HT1080 (cell line): ENCODE measurements at places on chromosomes 3 and 15. TPM values are rescaled to one million over a fixed set of nuclear protein-coding genes. Genes with fewer than 3 reads are reported as not detected.

The GRK7 gene
- not detected in 2 replicates for total RNA-seq

The CACNA2D3 gene
- 0.14 TPM in 1 of 2 replicates, not detected in the other for total RNA-seq

The RTP4 gene
- 0.26 and 0.60 TPM in 2 replicates for total RNA-seq

The SLCO3A1 gene
- total RNA-seq: 2.6 and 4.6 TPM in 2 replicates

The CD200R1 gene
- not detected in 2 replicates for total RNA-seq

The LDHAL6B gene
- not detected in 2 replicates for total RNA-seq

DNA sequence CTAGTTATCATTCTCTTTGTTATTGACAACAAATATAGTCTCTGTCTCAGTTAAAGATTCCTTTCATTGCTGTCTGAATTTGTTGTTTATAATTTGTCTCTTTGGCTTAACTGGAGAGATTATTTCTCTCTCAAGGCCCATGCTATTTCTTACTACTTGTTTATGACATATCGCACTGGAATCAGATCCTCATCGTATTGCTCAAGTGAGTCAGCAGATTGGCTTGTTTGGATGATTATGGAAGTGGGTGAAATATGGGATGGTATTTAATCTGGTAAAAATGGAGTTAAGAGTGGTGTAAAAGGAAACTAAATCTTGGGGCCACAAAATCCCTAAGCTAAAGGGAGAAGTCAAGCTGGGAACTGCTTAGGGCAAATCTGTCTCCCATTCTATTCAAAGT lies 613.1 kb downstream of the SI start:
- DNase-seq: peak; percentile 58

GRCh38 chr3:158488670-158489069 lies 82.3 kb upstream of the MLF1 start:
- no peak for DNase-seq

GRCh38 chr3:34070831-34071585 lies 272.6 kb downstream of the PDCD6IP start:
- no peak for DNase-seq

DNA sequence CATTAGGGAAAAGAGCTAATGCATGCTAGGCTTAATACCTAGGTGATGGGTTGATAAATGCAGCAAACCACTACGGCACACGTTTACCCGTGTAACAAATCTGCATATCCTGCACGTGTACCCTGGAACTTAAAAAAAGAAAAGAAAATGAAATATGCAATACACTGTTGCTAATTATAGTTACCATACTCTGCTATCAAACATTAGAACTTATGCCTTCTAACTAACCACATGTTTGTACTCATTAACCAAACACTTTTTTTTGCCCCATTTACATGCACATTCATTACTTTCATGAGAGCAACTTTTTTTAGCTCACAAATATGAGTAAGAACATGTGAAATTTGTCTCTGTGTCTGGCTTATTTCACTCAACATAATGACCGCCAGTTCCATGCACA lies 253.1 kb downstream of the CGGBP1 start:
- no peak for DNase-seq

DNA sequence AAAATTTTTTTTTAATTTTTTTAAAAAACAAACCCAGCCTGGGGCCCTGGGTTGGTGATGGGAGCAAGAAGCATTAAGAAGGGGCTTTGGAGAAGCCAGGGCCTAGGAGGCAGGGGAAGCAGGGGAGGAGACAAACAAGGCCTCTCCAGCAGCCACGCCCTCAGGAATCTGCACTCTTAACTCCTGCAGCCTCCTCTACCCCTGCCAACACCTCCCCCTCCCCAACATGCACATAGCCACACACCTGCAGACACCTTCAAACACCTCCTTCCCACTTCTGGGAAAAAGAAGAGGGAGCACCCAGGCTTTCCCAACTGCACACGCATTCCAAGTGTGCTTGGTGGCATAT lies 2.7 kb upstream of the DCAF1 start:
- no peak for DNase-seq

GRCh38 chr3:186888569-186888968 lies 41.8 kb upstream of the ST6GAL1 start:
- no peak for DNase-seq

DNA sequence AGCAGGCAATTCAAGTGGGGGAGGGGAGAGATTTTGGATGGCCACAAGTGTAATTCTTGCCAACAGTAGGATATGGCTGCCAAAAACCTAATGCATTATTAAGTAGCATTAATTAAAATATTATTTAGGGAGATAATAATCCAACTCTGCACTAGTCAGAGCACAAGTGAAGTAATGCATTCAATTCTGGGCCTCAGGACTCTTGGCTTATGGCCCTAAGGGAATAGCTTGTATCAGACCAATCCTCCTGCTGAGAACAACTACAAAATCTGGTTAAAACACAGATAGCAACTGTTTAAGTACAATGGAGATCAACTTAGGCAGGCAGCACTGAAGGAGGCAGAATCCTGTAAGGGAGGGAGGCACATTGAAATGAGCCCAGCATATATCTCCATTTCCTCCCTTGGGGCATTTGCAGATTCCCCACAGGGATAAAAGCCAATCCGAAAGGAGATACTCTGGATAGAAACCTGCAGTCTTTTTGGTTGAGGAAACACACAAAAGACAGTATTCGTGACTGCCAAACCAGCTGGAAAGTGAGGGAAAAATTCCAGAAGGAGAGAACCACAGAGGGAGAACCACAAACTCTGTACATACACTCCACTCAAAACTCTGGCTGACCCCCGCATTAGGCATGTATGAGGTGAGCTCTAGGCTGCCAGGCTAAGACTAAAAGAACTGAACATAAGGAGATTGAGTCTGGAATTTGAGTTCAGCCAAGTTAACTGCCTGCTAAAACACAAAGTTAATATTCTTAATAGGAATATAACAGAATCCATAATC lies 57.4 kb downstream of the ETFA start:
- DNase-seq: no peak

DNA sequence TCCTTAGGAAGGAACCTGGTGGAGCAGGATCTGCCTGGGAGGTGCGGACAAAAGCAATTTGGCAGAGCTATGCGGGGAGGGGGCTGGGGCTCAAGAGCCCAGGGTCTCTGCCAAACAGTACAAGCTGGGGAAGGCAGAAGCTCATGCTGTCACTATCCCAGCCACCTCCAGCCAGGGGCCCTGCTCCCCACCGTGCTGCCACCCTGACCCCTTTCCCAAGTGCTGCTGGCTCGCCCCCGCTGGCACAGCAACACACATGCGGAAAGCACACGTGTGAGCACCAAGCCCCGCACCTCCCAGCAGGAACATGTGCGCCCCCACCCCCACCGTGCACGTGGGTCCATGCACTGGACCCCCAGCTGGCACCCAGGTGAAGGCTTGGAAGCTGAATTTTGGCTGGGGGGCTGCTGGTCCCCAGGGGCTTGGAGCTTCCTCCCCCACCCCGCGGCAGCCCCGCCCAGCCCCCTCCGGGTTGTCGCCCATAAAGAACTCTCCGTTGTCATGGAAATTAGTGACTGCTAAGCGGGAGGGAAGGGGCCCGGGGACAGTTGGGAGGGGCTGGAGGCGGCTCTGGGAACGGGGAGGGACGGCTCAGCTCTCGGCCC lies 742 bp downstream of the CAMKV start:
- DNase-seq: no peak

DNA sequence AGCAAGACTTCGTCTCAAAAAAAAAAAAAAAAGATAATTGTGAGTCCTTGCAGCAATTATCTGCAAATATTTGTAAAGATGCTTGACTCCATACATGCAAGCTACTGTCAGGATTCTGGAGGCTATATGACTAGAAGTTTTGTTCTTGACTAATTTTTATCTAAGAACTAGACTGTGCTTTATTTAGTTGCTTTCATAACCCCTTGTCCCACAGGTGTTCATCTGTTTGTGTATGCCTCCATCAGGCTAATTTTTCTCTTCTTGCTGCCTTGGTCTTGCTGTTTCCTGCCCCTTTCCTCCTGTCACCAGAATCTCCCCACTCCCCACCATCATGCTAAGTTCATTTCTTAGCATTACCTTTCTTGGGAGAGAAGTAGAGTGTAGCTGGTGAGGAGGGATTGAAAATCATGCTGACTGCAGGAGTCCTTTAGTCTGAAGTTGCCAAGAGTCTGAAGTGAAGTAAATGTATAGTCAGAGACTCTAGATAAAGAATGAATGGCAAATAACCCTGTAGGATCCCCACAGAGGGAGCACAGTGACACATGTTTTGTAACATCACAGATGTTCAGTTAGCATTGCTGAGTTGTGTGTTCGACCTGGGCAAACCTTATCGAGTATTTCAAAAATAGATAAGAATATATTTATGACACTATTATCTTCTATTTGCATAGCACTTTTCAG lies 12.5 kb downstream of the ST3GAL6 start:
- no peak for DNase-seq

- DNase-seq: no peak
Observed at GRCh38 chr3:49277383-49277775, 347 bp upstream of the C3orf62 start.

- DNase-seq: peak; percentile 11
Observed at GRCh38 chr3:154690413-154690812, 260.4 kb upstream of the GPR149 start.

DNA sequence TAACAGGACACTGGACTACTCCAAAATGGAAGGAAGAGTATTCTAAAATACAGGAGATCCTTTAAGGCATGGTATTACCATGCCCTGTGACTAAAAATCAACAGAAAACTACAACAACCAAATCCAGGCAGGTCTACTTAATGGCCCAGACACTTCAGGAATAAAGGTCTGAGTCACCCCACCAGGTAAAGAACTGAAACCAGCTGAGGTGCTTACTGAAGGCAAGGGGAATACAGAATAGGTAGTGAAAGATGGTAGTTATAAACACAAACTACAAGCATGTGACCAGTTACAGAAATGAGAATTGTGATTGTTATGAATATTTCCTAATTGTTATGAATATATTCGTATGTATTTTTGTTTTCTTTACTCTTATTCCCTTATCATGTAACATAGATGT lies 13.4 kb downstream of the IFT57 start:
- DNase-seq: no peak

GRCh38 chr3:55147856-55148720 lies 220.2 kb upstream of the LRTM1 start:
- DNase-seq: no peak

- DNase-seq: no peak
Observed at GRCh38 chr15:81363718-81364500, 10.1 kb downstream of the TMC3 start.

DNA sequence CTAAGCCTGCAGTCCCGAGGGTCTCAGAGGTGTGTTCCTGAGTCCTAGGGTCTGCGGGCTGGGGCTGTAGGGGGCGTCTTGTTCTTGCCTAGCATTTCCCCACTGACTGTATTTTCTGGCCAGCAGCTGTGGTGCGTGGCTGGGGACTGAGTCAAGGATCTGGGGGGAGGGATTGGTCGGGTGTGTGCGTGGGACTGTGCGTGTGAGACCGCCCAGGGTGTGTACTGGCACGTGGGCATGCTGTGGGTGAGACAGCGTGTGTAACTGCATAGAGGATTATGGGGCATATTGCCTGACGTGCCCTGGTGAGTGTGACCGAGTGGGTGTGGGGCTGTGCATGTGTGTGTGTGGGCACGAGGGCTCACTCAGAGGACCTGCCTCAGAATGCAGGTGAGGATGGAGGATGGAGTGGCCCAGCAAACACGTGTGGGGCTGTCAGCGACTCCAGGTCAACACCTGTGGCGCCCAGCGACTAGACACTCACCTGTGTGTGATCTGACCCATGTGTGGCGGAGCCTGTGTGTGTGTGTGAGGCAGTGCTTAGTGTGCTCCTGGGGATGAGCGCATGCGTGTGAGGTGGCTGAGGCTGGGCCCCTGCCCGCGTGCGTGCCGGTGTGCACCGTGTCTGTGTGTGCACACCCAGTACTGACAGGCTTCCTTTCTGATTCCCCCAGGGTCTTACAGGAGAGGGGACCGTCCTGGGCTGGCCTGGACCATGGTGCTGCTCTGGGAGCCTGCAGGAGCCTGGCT lies 20.9 kb downstream of the FBLN2 start:
- DNase-seq: no peak

- DNase-seq: peak; percentile 59
Observed at GRCh38 chr15:38414357-38414756, 39.6 kb upstream of the FAM98B start.

- DNase-seq: no peak
Observed at GRCh38 chr3:119912220-119912619, 130.3 kb downstream of the NR1I2 start.

DNA sequence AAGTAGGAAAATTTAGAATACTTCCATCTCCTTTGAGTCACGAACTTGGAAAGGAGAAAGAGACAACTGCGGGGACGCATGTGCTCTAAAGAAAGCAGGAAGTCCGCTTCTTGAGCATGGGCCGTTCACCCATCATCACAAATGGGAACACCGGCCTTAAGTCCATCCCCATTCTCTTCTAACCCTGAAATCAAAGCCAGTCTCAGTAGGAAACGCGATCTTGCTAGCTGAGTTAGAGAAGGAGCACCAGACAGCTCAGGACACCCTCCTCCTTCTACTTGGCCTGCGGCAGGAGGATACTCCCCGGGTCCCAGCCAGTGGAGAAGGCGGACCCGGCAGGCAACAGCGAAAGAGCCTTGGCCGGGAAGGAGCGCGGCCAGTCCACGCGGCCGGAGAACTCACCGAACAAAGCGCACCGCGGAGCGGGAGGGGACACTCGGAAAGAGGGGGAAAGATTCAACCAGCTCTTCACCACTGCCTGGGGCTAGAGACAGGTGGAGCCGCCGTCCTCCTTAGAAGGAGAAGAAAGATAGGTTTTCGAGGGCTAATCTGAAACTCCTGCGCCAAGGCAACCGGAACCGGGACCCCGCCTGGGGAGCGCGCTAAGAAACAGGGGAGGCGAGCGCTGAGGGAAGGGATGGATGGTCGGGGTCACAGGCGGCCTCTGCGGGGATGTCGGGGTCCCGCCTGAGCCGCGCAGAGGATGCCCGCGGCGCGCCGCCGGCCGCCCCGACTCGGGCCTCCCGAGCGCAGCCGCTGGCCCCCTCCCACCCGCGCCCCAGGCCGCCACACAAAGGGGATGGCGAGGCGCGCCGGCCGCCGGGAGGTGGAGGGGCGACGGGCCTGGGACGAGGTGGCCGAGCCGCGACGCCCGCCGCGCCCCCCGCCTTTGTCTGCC lies 818 bp downstream of the SLC4A7 start:
- peak; percentile 66 for DNase-seq

DNA sequence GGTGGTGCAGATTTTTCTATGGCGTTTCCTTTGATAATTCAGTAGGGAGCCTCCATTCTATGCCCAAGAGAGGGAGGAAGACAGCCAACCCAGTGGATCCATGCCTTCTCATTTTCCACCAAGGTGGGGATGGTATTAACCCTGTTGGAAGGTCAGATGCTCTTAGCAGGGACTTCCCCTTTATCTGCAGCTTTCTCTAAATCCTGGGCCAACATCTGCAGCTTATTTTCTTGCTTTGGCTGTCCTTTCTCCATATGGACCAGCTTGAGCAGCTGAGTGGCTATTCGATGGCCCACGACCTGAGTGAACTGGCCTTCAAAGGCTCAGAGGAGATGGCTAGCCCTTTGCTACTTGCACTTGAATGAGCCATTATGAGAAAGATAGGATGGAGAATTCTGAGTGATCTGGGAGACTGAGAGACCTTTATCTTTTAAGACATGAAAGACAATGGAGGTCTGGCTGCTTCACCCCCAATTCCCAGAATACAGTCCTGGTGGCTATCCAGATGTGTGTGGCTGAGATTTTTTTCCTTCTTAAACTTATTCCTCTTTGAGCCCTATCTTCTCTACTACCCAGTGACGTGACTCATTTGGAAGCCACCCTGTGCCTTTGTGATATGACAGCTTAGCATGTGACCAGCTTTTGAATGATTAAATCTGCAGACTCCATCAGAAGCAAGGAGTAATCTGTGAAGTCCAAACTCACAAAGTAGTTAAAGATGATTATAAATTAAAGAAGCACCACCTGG lies 39.6 kb upstream of the TRAK1 start:
- DNase-seq: no peak
